Central memory CD4-positive, alpha-beta T cell (primary cell): ENCODE measurements at places on chromosomes 1 and 21.

GRCh38 chr1:106700211-106700610, 356.3 kb upstream of the PRMT6 start:
- DNase-seq, result no peak

GRCh38 chr1:101151286-101151685, 85.5 kb upstream of the S1PR1 start:
- DNase-seq, result no peak

- peak; percentile 13 for DNase-seq
Observed at GRCh38 chr1:91805311-91805801, 80.6 kb downstream of the TGFBR3 start.

- no peak for DNase-seq
Observed at GRCh38 chr1:104459886-104460285, 710.2 kb downstream of the AMY1C start.

DNA sequence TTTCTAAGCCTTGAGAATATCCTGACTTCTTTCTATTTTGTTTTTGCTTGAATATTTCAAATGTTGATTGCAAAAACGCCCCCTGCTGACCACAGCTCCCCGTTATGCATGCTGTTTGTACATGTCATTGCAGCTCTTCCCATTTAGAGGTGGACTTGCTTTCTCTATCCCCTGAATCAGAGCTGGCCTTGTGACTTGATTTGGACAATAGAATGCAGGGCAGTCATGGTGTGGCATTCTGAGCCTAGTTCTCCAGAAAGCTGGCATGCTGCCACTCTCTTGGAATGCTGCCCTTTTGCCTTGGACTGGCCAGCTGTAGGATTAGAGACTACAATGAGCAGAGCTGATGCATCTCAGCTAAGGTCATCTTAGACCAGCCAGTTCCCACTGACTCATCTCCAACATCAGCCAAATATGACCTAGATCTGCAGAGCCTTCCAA, 1561.5 kb downstream of the MRPL39 start:
- no peak for DNase-seq

DNA sequence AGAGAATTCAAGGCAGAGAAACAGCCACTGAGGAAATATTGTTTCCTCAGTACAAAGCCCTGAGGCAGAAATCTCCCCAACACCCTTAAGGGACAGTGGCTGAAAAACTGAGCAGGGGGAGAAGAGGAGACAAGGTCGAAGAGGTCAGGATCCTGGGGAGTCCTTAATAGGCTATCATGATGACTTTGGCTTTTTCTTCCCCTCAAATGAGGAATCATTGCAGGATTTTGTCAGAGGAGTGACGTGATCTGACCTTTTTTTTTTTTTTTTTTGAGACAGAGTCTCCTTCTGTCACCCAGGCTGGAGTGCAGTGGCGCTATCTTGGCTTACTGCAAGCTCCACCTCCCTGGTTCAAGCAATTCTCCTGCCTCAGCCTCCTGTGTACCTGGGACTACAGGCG, 10.2 kb downstream of the MAP7D1 start:
- DNase-seq, result no peak

DNA sequence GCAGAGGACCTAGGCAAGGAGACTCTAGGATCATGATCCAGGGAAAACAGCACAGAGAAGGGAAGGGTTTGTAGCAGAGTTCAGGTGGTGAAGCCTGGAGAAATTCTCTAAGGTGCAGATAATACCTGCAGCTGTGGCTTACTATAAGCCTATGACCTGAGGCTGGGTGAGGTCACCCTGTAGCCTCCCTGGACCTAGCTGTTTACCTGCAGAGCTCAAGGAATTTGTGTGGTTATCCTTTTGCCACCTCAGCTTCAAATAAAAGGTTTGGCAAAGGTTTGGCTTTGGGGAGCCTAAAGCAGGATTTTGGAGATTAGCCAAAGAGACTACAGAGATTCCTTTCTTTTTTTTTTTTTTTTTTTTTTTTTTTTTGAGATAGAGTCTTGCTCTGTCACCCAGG, 79.5 kb upstream of the ZNF648 start:
- DNase-seq, result no peak

DNA sequence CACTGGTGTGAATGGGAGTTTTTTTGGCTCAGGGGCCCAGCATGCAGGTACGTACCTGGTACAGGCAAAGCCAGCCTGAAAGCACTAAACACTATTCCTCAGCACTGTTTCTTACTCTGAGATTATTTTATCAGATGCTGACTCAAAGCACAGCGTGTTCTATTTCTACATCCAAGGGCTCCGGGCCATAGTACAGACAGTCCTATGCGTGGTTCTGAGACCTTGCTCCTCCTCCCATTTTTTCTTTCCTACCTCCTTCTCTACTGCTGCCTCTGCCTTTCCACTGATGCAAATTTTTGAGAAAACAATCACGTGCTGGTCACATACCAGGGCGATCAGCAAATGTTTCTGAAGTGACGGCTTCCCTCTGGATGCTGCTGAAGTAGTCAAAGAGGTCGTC, 36.3 kb downstream of the PDPN start:
- DNase-seq, result no peak

GRCh38 chr1:110283677-110284076, 55.5 kb upstream of the RBM15 start:
- DNase-seq, result no peak

GRCh38 chr1:39852214-39852791, 31.0 kb downstream of the TRIT1 start:
- DNase-seq, result no peak

GRCh38 chr1:41360074-41360785, 1.0 kb upstream of the FOXO6 start:
- DNase-seq, result no peak

- no peak for DNase-seq
Observed at GRCh38 chr1:26020941-26021646, 481 bp upstream of the EXTL1 start.

GRCh38 chr1:227747382-227747781, 12.1 kb downstream of the SNAP47 start:
- DNase-seq, result no peak

DNA sequence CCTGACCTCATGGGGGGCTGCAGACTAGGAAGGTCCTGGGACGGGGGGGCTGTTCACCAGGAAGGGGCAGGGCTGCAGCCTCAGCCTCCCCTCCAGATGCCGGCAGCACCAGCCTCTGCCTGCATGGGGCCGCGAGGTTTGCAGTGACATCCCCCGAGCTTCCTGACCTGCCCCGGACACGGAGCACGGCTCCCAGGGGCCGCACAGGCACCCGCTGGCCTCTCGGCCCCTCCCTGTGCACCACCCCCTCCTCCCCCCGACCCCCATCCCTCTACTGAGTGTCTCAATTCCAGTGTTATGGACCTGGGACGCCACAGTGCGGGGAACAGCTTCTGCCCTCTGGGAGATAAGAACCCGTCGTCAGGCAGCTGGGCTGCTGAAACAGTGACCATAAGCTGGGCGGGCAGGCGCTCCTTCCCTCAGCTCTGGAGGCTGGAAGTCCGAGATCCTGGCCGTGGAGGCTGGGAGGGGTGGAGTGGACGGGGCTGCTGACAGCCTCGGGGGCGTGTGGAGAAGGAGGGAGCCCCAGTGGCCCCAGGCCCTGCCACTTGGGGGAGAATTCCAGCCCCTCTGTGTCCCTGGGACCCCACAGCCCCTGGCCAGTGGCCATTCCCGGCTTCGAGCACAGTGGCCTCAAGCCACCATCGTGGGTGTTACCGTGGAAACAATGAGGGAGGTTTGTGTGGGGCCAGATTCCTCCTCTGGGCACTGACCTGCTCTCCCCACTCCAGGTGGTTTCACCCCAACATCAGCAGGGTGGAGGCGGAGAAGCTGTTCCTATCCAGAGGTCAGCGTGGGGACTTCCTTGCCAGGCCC, 11.6 kb downstream of the RNF223 start:
- no peak for DNase-seq

DNA sequence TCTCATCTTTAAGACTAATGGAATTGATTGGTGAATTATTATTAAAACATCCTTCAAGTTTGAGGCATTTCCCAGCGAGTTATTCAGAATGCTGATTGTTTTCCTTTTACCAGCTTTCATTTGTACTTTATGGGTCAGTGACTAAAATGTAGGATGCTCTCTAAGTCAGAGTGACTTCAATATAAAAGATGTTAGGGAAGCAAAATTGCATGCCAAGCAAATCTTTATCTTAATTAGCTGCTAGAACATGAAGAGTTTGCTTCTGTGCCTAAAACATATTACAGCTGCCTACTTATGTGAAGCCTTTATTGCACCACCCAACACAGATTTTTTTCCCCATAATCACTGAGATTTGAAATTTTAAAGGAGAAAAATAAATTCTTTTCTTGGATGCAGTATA, 79.8 kb upstream of the CYYR1 start:
- DNase-seq, result no peak

GRCh38 chr1:26375081-26375480, 2.5 kb upstream of the ZNF683 start:
- no peak for DNase-seq

GRCh38 chr1:214216021-214216420, 64.9 kb upstream of the SMYD2 start:
- no peak for DNase-seq

- DNase-seq, result no peak
Observed at GRCh38 chr1:205391386-205391785, 30.5 kb downstream of the LEMD1 start.

GRCh38 chr1:19734472-19734999, 65.2 kb downstream of the TMCO4 start:
- DNase-seq, result no peak

GRCh38 chr1:185916861-185917260, 182.7 kb downstream of the HMCN1 start:
- no peak for DNase-seq

GRCh38 chr1:101235216-101235695, 1.6 kb upstream of the S1PR1 start:
- peak; percentile 59 for DNase-seq

DNA sequence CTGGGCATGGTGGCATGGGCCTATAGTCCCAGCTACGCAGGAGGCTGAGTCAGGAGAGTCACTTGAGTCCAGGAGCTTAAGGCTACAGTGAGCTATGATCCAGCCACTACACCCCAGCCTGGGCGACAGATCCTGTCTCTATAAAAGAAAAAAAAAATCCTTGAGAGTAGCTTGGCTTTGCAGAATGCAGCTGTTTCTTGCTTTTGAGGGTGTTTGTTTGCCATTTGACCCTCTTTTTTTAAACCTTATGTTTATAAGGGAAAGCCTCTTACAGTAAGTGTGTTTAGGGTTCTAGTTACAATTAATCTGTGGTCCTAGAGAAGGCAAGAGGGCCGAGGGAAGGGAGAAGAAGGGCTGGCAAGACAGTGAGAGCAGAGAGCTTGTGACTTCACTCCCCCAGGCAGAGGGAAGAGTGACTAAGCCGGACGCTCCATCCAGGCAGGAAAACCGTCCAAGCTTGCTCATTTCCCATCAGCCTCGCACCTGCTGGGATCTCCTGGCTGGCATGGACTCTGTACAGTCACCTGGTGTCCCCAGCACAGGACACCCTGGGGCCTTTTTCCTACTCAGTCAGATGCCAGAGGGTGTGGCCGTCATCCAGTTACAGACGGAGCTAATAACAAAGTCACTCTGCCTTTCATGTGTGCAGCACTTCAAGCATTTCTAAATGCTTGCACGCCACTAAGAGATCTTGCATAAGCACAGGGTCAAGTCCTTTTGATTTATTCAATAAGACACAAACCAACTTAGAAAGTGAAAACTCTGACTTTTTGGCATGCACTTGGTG, 55.5 kb upstream of the PSEN2 start:
- DNase-seq, result no peak

- no peak for DNase-seq
Observed at GRCh38 chr1:29682919-29683295, 446.6 kb downstream of the PTPRU start.

DNA sequence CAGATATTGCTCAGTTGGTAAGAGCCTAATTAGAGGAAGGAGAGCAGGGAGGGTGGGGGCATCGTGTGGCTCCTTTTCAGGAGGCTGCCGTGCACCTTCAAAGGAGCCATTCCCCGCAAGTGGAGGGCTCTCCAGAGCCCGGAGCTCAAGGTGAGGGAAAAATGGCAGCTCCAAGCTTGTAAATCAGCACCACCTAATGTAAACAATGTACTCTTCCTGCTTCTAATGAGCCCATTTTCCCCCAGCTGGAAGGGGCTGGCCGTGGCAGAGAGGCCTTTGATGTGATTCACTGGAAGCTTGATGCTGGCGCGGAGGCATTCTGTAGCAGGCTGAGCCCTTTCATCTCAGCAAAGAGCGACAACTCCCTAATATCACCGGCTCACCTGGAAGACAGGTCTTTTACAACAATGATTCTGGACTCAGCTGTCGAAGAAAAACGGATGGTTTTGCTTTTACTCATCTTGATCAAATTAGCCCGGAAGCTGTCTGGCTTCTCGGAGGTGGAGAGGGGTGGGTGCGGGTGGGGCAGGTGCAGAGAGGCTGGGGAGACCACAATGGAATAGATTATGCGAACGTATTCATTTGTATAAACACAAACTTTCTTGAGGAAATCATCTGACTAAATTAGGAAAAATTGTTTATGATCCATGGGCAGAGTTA, 112.5 kb downstream of the RRAGC start:
- DNase-seq, result no peak

DNA sequence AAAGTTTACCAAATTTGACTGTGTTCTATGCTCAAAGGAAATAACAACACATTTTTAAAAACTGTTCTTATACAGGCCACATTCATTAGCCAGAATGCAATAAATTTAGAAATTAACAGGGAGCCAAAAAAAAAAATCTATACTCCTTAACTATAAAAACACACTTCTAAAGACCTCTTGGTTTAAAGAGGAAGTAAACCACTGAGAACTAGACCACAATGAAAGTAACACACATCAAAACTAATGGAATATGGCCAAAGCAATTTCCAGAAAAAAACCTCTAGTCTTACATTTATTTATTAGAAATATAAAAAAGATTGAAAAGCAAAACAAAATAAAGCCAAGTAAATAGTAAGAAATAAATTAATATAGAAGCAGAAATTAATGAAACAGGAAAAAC, 48.9 kb upstream of the GADD45A start:
- DNase-seq, result no peak

DNA sequence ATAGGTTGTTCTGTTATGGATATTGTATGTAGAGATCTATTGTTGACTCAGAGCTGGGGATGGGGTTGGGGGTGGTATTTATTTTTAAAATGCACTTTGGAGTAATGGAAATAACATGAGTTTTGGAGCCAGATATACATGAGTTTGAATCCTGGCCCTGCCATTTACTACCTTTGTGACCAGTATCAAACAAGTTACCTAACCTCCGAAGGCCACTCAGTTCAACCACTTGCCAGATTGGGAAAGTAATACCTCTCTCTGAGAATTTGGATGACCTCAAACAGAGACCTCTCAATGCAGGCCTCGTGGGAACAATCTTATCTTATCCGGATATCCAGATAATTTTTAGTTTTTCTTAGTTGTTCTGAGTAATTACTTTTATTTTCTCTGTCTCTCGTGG, 181.0 kb downstream of the FGGY start:
- DNase-seq, result no peak

GRCh38 chr21:30354308-30355005, 6.1 kb upstream of the KRTAP23-1 start:
- DNase-seq, result no peak

DNA sequence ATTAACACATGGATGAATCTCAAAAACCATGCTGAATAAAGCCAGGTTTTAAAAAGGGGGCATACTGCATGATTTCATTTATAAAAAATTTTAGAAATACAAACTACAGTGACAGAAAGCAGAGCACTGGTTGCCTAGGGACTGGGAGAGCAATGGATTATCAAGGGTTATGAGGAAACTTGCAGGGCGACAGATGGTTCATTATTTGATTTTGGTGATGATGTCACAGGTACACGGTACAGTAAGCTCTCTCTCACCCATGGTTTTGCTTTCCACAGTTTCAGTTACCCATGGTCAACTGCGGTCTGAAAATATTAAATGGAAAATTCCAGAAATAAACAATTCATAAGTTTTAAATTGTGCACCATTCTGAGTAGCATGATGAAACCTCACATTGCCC, 14.1 kb downstream of the VAMP4 start:
- DNase-seq, result no peak
